Stimulated activated CD8-positive, alpha-beta memory T cell treated with anti-CD3 and anti-CD28 coated beads, Interleukin-4, amount 100 ng/mL, for 1 hour (primary cell): ENCODE measurements at places on chromosomes 2 and 18.

DNA sequence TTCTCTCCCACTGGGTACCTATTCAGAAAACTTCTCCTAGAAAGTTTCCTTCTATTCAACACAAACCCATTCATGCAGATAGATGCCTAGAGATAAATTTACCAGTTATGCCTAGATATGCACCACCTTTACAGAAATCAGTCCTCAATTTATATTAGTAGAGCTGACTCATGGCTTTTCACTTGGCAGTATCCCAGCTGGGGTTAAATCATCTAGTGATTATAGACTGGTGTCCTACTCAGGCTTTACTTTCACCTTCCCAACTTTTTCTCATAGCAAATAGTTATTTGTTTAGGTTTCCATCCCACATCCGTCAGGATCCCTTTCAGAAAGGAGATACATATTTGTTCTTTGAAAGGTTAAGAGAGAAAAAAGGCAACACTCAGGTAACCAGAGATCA, 124.5 kb downstream of the AQP4 start:
- no peak for DNase-seq

GRCh38 chr2:67879586-67880290, 183.1 kb downstream of the C1D start:
- no peak for DNase-seq

- no peak for DNase-seq
These were observed 34.7 kb upstream of the FAM124B start for GRCh38 chr2:224436634-224437033.

DNA sequence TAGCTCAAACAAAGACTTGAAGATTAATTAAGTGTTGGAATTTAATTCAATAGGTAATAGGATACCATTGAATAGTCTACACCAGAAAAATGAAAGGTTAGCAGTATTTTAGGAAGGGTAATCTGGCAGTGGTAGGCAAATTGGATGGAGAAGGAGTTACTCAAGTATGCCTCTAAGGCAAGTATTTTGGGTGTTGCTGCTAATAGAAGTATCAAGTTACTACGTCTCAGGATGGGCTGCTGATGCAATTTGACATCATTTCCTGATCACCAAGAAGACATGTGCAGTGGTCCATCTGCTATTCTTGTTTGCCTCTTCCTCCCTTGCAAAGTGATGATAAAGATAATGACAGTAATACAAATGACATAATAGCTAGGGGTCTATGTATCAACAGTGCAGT, 485.3 kb downstream of the TGIF1 start:
- DNase-seq, result no peak

- DNase-seq, result no peak
These were observed 13.4 kb upstream of the KCNG2 start for GRCh38 chr18:79784071-79784913.

DNA sequence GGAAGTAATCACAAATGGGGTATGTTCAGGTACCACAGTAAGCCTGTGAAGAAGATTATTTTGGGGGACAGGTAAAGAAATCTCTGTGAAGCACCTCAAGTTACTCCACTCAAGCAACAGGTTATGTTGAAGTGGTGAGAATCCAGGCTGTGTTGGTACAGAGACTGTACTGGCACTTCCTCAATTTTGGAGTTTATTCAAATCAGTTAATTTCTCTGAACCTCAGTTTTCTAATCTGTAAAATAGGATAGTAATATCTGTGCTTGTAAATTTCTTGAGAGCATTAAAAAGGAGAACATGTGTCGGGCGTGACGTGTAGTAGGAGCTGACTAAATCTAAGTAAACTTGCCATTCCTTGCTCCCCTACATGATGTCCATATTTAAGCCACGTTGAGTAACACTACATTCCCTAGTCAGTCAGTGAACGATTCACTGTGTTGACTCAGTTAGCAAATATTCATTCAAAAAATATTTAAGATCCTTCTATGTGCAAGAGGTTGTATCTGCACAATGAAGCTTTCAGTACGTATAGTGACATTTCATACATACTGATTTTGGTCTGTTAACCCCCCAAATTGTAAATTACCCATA, 504.2 kb downstream of the ZEB2 start:
- DNase-seq, result no peak

GRCh38 chr2:241563571-241563980, 5.0 kb downstream of the BOK start:
- no peak for DNase-seq

DNA sequence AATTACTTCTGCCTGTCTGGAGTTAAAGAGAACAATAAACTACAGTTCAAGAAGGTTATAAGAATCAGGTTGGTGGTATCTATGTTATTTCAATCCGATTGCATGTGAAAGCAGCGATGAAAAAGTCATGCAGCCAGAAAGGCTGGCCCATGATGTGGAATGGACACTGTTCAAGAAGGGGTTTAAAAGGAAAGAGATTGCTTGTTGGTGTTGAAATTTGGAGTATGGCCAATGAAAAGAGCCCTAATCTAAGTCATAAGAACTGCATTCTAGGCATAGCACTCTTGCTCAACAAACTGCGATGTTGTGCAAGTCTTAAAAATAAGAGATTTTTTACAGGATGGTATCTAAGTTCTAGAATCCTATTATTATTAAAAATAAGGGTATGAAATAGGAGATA, 61.3 kb downstream of the EFEMP1 start:
- no peak for DNase-seq

DNA sequence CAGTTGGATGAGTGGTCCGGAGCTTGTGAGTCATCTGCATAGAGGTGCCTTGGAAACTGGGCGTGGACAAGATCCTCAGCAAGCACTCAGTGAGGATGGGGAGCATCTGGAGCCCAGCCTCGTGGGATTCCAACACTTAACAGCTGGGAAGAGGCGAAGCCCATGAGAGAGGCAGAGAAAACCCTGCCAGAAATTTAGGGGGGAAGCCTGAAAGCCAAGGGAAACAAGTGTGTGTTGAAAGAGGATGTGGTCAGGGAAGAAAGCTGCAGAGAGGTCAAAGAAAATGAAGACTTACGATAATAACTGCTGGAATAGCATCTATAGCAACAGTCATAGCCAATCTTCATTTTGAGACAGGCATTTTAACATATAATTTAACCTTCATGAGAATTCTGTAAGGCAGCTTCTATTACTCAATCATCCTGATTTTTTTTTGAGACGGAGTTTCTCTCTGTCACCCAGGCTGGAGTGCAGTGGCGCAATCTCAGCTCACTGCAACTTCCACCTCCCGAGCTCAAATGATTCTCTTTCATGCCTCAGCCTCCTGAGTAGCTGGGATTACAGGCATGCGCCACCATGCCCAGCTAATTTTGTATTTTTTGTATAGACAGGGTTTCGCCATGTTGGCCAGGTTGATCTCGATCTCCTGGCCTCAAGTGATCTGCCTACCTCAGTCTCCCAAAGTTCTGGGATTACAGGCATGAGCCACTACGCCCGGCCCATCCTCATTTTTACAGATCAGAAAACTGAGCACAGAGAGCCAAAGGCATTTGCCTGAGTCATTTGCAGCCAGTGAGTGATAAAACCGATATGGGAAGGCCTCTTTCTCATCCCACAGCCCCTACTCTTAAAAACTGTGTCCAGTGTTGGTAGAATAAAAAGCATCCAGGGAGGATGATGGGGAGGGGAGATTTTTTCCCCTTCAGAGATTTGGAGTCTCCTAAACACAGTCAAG, 214.4 kb upstream of the EPAS1 start:
- DNase-seq, result no peak

- DNase-seq, result no peak
These were observed 21.9 kb downstream of the MC2R start for GRCh38 chr18:13893418-13893760.

- no peak for DNase-seq
These were observed 18.8 kb downstream of the TGOLN2 start for GRCh38 chr2:85308896-85309555.

- no peak for DNase-seq
These were observed 49.9 kb downstream of the WDPCP start for GRCh38 chr2:63538390-63538789.

- DNase-seq, result no peak
These were observed 300.4 kb downstream of the KCNS3 start for GRCh38 chr2:18178736-18179349.

GRCh38 chr2:53969968-53970723, 647 bp downstream of the PSME4 start:
- DNase-seq, result no peak

DNA sequence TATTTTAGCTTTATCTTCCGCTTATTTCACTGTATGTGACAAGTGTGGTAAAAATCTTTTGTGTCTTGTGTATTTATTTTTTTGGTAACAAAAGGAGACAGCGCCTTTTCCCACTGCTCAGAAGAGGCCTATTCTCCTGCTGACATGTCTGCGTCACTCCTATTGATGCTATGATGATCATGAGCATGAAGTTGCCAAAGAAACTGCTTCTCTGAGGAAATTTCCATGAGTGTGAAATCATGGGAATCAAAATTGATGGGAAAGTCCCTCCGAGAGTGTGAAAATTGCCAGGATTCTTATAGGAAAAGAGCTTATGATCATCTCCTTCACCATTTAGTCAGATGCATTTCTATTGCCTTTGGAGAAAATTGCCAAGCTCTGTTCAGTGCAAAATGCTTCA, 36.5 kb upstream of the DARS1 start:
- DNase-seq, result no peak

DNA sequence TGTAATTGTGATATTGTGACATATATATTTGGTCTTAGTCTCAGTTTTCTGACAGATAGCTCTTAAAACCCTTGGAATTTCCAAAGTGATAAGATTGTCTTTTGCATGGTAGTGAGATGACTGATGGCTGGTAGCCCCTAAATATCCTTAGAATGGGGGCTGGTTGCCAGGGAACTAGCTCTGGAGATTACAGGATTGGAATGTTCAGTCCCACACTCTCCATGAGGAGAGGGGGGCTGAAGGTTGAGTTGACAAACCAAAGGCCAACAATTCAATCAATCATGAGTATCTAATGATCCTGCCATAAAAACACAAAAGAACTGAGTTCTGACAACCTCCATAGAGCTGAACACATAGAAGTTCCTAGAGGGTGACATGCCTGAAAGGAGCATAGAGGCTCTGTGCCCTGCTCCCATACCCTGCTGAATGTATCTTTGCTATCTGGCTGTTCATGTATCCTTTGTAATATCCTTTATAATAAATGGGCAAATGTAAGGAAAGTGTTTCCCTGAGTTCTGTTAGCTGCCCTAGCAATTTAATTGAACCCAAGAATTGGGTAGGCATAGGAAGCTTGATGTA, 1680.3 kb upstream of the PIK3C3 start:
- DNase-seq, result no peak

DNA sequence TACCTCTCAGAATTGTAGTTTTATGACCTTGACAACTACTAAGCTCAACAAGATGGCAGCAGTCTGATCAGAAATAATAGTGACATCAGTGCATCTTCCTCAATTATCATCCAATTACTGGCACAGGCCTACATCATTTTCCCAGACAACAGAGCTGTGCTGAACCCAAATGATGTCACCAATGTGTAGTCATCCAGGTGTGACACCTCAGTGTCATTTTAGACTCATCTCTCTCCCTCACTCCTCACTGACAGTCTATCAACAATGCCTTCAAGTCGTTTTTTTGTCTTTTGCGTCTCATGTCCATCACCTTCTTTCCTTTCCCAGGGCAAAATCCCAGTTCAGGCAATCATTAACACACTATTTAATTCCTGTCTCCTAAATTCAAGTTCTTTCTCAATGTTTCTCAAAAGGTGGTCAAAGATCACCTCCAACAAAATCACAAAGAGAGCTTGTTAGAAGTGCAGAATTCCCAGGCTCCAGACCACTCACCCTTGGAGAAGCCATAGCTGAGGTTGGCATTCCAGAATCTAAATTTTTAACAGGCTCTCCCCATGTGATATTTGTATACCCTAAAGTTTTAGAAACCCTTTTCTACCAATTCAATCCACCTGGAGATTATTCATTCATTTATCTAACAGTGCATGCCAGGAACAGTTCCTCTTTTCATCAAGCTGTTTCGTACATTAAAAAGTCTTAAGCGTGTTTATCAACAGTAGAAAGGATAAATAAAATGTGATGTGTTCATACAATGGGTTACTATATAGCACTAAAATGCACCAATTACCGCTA, 125.3 kb upstream of the KLF7 start:
- DNase-seq, result no peak

- no peak for DNase-seq
These were observed 45.7 kb downstream of the ARL5A start for GRCh38 chr2:151782378-151783132.

DNA sequence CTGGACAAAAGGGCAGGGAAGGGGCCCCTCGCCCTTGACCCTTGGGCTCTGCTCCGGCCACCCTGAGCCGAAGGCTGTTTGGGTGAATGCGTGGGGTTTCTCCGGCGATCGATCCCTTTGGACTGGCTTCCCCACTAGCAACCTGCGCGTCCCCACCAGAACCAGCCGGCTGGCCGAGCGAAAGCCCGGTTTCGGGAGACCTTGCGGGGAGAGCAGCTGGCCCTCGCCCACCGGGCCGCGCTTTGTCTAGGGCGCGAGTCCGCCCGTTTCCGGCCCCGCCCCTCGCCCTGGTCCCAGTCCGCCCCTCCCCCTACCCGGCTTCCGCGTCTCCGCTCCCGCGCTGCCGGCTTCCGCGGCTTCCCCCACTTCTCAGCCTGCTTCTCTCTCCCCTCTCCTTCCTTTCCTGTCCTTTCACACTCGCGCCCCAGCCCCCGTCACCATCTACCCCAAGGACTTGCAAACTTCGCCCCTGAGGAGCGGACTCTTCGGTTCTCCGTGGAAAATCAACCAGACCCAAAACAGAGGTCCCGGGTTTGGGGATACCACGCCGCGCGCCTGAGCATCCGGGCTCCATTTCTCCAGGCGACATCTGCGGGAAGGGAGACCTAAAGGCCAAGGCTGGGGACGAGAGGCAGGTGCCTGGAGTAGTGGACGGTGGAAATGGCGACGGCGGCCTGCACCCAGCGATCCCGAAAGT, 48.0 kb upstream of the ATP6V1B1 start:
- DNase-seq, result no peak

DNA sequence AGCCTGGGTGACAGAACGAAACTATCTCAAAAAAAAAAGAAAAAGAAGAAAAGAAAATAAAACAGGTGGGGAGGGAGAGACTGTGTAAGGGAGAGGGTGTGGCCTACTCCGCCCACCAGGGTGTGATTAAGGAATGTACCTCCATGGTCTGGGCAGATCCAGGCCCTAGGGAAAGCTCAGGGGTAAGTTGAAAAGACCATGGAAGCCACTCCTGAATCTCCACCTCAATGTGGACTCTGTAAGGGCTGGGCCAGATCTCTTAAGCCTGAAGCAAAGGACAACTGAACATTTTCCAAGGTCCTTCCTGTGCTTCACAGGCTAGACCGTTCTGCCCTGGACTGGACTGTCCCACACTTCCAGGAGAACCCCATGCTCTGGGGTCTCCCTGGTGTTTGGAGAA, 9.7 kb upstream of the ATG16L1 start:
- DNase-seq, result no peak
